ENCODE measurements at places on chromosomes 3 and 15.

DNA sequence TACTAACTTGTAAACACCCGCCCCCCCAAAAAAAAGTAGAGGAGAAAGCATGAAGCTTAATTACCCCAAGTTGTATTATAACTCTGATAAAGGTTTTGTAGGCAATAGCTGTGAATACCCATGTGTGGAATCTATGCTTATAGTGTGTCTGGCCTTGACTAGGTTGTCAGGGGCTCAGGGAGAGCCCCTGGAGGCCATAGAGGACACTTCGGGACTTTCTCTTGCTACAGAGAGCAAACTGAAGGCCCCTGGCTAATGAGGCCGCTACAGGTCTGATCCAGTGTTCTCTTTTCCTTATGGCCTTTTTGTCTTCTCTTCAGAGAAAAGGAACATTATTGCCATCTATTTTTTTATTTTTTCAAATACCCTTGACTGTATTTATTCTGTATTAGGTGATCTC, 19.1 kb upstream of the SCAANT1 start:
- no peak for DNase-seq

DNA sequence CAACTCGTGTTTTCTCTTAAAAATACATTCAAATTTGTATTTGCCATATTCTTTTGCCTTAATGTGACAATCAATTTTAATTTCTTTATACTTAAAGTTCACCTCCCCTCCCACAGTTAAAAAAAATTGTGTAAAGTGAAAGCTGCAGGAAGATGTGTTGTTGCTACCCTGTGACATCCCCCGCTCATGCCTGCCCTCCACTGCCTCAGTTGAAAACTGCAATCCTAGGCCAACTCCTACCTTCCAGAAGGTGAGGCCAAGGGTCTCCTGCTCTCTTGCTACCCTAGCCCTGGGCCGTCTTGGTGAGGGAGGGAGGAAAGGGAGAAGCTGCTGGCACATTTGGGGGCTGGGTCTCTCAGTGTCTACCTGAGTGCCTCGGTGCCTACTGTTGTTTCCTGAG, 57.0 kb upstream of the CMTM7 start:
- no peak for DNase-seq

DNA sequence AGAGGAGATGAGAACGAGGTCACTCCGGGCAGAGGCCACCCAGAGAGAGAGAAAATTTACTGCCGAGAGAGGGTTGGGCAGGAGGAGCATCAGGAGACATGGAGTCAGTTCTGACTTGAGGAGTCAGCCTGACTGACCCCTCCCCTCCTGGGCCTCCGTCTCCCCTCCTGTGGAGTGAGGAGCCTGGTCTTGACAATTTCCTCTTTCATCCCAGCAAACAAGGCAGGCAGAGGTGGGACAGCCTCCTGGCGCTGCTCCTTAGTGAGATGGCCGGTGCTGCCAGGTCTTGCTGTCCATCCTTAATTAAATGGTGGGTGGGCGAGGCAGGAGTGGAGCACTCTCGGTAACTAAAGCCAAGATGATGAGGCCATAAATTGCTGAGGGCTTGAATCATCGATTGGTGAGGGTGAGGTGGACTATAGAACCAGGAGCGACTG, 60.6 kb downstream of the CYP11A1 start:
- DNase-seq = no peak

- peak; percentile 24 for DNase-seq
Observed at GRCh38 chr3:158731938-158732855, at the start of gene RARRES1. Gene RARRES1, minus strand, starts transcription at chr3:158732457. Its CDS starts 42 bp downstream, at chr3:158732415.

DNA sequence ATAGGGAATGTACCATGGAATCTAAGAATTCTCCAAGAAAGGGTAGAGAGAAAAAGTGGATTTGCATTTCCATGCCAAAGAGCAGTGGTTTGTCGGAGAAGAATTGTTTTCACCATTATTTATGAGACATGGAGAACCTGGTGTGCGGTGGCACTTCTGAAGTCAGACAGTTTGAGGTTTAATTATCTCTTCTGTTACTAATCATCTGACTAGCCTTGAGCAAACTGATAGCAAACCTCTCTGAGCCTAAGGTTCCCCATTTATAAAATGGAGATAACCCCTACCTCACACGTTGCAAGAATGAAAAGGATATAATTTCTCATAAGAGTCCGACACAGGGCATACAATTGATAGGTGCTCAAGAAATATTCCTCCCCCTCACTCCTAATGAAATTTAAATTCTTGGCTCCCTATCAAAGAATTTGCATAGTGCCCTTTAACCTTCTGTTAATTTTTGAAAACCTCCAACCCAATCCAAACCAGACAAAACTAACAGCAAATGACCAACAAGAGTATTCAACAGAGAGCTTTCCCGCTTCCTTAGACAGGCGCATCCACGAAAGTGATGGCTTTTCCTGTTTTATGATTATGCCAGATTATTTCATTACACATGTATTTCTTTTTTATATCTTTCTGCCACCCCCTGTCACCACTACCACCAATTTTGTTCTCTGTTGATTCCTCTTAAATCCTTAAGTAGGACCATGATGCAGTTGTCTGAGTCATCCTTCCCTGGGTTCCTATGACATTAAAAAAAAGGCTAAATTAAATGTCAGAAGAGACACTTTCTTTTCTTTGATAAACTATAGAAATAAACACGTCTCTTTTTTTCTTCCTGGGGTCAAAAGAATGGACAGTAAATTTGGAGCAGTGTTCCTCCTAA, 28.5 kb downstream of the TMEM212 start:
- DNase-seq = no peak

GRCh38 chr15:97868981-97869380, 91.5 kb upstream of the ARRDC4 start:
- DNase-seq = no peak
